ENCODE measurements at places on chromosomes 5 and 9.

DNA sequence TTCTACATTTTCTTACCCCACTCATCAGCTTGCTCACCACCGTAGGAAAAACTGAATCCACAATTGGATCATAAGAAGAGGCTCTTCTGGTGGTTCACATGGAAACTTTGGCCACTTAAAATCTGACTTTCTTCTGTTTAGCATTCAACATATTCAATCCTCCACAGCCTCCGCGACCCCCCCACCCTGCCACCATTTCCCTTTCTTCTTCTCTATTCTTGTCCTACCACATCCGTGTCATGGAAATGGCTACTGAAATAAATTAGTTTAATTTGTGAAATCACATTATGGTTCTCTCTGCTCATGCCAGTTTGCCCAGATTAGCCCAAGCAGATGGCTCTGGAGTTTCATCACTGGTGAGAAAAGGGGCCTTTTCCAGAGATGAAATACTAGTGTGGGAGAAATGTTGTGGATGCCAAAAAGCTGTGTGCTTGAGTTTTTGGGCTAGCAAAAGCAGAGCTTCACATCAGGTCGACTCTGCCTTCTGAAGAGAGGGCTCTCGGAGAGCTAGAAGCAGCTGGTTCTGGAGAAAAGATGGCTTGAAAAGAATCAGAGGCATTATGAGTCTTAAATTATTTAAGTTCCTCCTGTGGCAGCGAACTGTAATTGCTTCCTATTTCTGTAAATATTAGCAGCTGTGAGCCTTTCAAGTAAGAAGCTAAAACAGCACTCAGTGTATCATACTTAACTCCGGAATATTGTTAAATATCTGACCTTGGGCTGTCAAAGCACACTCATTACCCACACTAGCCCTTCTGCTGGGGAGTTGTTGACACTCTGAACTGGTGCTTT, 107.1 kb downstream of the MAT2B start:
- H3K4me3 ChIP-seq = no peak overlapping the region
- H3K27ac ChIP-seq = no peak overlapping the region
- no peaks in the 10 kb centered on the region for H3K36me3 ChIP-seq
- H3K4me1 ChIP-seq = no peaks in the 10 kb centered on the region
- peaks cover 2% of the 10 kb centered on the region for H3K27me3 ChIP-seq

- no peaks in the 10 kb centered on the region for H3K36me3 ChIP-seq
- DNase-seq = peak; percentile 43
- H3K27ac ChIP-seq = peak overlapping the region; percentile 72
- H3K4me1 ChIP-seq = peaks cover 57% of the 10 kb centered on the region
- no peaks in the 10 kb centered on the region for H3K27me3 ChIP-seq
These were observed 42.4 kb downstream of the FYB1 start for GRCh38 chr5:39176759-39177630.

DNA sequence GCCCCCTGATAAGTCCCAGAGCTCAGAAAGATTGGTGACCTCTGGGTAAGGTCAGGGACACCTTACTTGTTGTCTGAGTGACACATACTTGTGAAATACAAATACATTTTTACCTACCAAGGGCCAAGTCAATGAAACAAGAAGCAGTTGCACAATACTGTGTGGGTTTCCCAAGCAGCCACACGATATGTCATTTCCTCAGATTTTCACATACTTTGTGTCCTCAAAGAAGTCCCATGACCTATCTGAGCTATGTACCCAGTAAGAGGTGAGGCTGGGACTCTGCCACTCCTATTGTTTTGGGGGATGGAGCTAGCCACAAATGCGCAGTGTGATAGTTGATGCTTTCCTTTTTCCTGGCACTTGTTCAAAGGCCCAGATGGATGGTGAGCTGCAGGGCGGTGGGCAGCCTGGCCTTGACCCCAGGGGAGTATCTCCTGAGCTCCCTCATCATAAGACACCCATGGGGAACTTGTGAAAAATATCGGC, 4.8 kb upstream of the SLC25A51 start:
- no peak for DNase-seq
- H3K36me3 ChIP-seq = no peaks in the 10 kb centered on the region

DNA sequence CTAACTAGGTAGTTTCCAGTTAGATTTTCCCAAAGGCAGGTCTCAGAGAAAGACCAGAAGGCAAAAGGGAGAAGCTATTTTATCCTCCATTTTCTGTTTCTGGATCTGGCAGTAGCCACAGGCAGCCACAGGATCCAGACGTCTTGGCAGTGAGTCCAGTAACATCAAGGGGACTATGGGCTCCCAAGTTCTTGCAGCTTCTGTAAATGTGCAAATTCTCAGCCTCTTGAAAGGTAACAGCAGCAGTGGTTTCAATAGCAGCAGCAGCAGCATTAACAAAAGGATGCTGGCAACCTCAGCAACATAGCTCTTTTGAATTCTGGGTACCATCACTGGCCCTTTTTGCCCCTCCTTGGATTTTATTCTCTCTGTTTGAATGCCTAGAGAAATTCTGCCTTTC, 27.1 kb upstream of the IL33 start:
- no peaks in the 10 kb centered on the region for H3K4me1 ChIP-seq
- H3K27me3 ChIP-seq = peaks cover 14% of the 10 kb centered on the region
- no peak overlapping the region for H3K27ac ChIP-seq
- no peak for DNase-seq
- no peak overlapping the region for H3K4me3 ChIP-seq

GRCh38 chr5:28864006-28864405, 1825.6 kb upstream of the CDH9 start:
- H3K36me3 ChIP-seq = no peaks in the 10 kb centered on the region
- no peak overlapping the region for H3K27ac ChIP-seq
- H3K4me1 ChIP-seq = no peaks in the 10 kb centered on the region
- no peak overlapping the region for H3K4me3 ChIP-seq
- no peaks in the 10 kb centered on the region for H3K27me3 ChIP-seq
- DNase-seq = no peak

Data from T-cell (primary cell).